ENCODE measurements at places on chromosomes 13 and 19. TPM values are rescaled to one million over a fixed set of nuclear protein-coding genes. Genes with fewer than 3 reads are reported as not detected.

- no peak for DNase-seq
- H3K4me1 ChIP-seq: no peaks in the 10 kb centered on the region
Observed at GRCh38 chr19:12580180-12580694, 29.0 kb upstream of the ZNF564 start.

- H3K4me1 ChIP-seq: no peaks in the 10 kb centered on the region
- H3K27me3 ChIP-seq: no peaks in the 10 kb centered on the region
- no peak overlapping the region for H3K4me3 ChIP-seq
- no peak overlapping the region for H3K27ac ChIP-seq
- H3K36me3 ChIP-seq: no peaks in the 10 kb centered on the region
- DNase-seq: no peak
Observed at GRCh38 chr13:85798556-85798955, 663 bp downstream of the SLITRK6 start.

Gene MCEMP1
- total RNA-seq: not detected

Gene PODNL1
- 0.34 TPM for total RNA-seq

GRCh38 chr19:52600639-52601024, 30.5 kb downstream of the ZNF701 start:
- peak overlapping the region; percentile 58 for H3K27ac ChIP-seq
- no peaks in the 10 kb centered on the region for H3K27me3 ChIP-seq

DNA sequence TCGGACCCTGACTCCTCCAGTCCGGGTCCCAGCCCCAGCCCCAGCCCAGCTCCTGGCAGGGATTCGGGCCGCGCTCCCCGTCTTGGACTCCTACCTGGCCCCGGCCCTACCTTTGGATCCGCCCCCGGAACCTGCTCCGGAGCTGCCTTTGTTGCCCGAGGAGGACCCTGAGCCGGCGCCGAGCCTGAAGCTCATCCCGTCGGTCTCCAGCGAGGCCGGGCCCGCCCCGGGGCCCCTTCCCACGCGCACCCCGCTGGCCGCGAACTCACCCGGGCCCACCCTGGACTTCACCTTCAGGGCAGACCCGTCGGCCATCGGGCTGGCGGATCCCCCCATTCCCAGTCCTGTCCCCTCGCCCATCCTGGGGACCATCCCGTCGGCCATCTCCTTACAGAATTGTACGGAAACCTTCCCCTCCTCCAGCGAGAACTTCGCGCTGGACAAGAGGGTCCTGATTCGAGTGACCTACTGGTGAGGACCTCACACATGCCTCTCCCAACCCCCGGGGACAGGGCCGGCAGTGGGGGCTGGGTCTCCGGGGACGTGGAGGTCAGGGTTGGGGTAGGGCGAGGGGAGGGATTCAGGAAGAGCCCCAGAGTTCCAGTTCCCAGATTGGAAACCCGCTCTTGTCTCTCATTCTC, 732 bp downstream of the SELENOV start:
- peak overlapping the region; percentile 16 for H3K4me3 ChIP-seq
- peaks cover 40% of the 10 kb centered on the region for H3K27me3 ChIP-seq
- no peak overlapping the region for H3K27ac ChIP-seq
- no peaks in the 10 kb centered on the region for H3K36me3 ChIP-seq
- peak; percentile 23 for DNase-seq

Gene RNF17
- not detected for total RNA-seq

DNA sequence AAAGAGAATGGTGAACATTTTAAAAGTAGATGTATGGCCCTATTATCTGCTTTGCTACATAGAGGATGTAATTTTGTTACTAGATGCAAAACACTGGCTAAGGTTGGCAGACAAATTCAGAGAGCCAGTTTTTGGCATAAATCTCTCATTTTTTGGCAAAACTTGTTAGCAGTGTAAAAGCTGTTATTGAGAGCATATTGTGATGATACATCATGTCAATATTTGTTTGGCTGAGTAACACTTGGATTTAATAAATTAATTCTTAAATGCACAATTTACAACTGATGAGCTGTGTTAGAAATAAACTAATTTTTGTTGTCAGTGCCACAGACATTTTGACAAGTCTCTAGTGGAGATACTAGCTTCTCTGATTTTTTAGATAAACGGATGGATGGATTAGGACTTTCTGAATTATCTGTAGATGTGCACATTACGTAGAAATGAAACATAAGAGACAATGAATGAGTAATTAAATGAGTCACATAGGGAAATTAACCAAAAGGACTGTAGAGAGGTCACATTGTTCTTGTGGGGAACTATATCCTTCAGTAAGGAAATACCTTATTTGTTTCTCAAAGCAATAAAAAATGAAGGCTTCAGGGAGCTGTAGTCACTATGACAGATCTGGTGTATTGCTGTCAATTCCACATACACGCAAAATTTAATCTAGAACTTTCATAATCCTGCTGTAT, 17.4 kb downstream of the UFM1 start:
- H3K4me1 ChIP-seq: peaks cover 7% of the 10 kb centered on the region
- H3K27me3 ChIP-seq: peaks cover 7% of the 10 kb centered on the region
- H3K4me3 ChIP-seq: no peak overlapping the region

DNA sequence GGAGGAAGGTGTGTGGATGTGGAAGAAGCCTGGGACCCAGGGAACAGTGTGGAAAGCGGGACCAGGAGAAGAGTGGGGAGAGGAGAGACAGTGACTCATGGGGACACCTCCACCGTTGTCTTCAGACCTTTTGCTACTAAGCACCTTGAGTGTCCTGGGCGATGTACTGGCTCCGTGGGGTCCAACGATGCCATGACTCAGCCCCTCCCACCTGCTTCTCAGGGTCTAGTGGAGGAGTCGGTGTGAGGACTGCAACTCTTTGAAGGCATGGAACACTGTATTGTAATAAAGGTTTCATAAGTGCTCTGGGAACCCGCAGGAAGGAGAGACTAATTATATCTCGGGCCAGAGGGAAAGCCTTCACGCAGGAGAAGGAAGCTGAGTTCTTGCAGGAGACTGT, 166.9 kb upstream of the KL start:
- no peaks in the 10 kb centered on the region for H3K4me1 ChIP-seq
- no peaks in the 10 kb centered on the region for H3K36me3 ChIP-seq
- H3K27me3 ChIP-seq: peaks cover 14% of the 10 kb centered on the region
- H3K27ac ChIP-seq: no peak overlapping the region
- no peak overlapping the region for H3K4me3 ChIP-seq

DNA sequence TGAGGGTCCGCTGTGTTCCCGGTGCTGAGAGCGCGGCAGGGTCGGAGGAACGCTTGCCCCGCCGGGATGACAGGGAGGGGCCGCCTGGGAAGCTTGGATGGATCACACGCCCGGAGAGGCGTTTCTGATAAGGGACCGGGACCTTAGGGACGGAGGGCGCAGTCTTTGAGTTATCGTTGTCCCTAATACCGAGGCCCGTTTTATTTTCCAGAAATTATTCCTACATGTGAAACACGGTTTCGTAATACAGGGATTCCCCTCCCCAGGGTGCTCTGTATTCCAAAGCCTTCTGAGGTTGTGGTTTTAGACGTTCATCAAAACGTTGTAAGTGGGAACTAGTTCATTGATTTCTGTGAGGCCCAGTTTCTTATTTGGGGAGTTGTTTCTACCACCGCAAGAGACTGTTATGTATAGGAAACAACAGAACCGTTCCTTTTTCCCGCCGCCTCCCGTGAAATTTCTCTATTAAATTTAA, 752 bp downstream of the PDCD5 start:
- no peak for DNase-seq
- peaks cover 34% of the 10 kb centered on the region for H3K36me3 ChIP-seq
- H3K27ac ChIP-seq: peak overlapping the region; percentile 74
- peak overlapping the region; percentile 89 for H3K4me3 ChIP-seq
- no peaks in the 10 kb centered on the region for H3K27me3 ChIP-seq
- peaks cover 32% of the 10 kb centered on the region for H3K4me1 ChIP-seq

DNA sequence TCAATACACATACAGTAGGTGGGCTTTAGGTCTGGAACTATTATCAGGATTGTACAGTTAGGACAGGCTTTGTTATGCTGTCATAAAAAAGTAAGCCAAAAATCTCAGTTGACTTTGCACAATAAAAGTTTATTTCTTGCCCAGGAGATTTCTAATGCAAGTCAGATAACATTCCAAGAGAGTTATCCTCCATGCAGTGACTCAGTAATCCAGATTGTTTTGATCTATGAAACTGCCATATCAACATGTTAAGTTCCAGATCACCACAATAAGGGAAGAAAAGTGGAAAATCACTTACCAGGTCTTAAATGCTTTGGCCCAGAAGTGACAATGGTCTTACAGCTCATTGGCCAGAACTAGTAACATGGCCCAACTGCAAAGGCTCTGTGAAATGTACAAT, 636.2 kb upstream of the KLF12 start:
- no peak overlapping the region for H3K27ac ChIP-seq
- H3K27me3 ChIP-seq: no peaks in the 10 kb centered on the region
- no peaks in the 10 kb centered on the region for H3K4me1 ChIP-seq
- H3K36me3 ChIP-seq: no peaks in the 10 kb centered on the region

Gene LILRA1
- not detected for total RNA-seq

Gene C5AR2
- 0.07 TPM for total RNA-seq
